T-helper 9 cell (primary cell): ENCODE measurements at places on chromosomes 12 and 14.

- no peak for DNase-seq
Measured at GRCh38 chr12:2259369-2259768, 206.6 kb downstream of the CACNA1C start.

DNA sequence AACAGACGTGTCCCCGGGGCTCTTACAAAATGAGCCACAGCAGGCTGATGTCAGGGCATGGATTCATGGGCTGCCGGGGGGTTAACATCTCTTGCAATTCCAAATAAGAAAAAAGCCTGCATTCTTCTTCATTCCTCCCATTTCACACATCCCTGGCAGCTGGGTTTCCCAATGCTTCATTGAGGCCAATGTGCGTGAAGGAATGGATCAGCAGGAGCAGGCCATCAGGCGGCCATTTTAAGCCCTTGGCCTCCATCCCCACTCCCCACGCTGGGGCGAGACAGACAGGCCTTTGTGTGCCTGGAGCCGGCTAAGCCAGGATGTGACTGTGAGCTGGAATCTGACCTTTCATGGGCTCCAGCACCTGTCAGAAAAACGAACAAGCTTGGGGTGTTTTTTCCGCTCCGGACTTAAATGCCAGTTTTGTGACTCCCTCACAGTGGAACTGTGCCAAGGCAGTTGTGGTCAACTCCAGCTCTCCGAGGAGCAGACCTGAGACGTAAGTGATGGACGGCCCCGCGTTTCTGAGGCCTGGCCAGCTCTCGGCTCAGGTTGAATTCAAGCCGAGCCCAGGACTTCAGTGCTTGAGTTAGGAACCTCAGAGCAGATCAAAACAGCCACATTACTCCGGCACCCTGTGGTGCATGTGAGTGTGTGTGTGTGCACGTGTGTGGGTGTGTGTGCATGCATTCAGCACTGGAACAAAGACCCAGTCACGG lies 133.1 kb downstream of the TMEM30B start:
- no peak for DNase-seq

DNA sequence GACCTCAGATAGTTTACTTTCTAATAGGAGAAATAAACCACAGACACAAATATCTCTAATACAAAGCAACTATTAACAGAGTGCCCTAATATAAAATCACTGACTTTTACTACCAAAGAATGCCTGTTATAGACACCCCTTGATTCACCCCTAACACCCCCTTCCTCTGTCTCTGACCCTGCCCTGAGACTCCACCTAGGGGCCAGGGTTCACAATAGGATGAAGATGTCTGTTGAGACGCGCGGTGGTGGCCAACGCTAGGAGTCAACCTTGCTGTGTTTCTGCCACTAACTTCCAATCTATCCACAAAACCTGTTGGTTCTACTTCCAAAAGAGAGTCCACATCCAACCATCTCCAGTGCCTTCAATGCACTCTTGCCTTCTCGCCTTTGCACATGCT lies 10.9 kb upstream of the TC2N start:
- DNase-seq, result no peak

GRCh38 chr12:105369014-105369413 lies 38.5 kb downstream of the C12orf75 start:
- DNase-seq, result no peak

DNA sequence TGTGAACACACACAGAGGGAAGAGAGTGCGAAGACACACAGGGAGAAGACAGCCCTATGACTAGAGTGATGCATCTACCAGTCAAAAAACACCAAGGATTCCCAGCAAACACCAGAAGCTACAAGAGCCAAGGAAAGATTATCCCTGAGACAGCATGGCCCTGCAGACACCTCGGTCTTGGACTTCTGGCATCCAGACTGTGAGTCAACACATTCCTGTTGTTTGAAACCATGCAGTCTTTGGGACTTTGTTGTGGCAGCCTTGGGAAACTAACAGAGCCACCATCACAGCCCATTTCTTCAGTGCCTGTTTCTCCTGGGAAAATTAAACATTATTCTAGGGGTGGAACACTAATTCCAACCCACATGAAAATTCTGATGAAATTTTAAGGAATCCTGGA lies 220.6 kb downstream of the GXYLT1 start:
- no peak for DNase-seq

DNA sequence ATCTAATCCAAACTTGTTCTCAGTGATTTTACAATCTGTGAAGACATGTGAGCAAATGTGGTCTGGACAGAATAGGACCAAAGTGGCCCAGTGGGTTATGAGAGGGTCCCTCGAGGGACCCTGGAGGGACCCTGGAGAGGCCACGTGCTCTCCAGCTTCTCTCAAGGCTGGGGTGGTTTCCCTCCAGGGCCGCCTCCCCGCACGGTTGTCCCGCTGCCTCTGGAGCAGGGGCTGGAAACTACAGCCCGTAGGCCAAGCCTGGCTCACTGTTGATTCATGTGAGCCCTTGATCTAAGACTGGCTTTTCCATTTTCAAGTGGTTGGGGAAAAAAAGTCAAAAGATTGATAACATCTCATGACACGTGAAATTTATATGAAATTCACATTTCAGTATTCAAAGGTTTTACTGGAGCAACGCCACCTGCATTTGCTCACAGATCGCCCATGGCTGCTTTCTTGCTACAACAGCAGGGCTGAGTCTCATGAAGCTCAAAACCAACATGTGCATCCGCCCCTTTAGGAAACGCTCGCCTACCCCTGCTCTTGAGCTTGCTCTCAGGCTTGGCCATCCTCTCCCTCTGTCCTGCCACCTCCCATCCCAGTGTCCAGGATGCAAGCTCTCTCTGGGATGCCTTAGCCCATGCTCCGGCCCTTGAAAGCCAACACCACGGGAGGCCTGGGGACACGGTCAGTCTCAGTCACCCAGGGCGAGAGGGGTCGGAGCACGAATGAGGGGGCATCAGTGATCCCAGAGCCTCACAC lies 12.1 kb upstream of the LRTM2 start:
- no peak for DNase-seq

DNA sequence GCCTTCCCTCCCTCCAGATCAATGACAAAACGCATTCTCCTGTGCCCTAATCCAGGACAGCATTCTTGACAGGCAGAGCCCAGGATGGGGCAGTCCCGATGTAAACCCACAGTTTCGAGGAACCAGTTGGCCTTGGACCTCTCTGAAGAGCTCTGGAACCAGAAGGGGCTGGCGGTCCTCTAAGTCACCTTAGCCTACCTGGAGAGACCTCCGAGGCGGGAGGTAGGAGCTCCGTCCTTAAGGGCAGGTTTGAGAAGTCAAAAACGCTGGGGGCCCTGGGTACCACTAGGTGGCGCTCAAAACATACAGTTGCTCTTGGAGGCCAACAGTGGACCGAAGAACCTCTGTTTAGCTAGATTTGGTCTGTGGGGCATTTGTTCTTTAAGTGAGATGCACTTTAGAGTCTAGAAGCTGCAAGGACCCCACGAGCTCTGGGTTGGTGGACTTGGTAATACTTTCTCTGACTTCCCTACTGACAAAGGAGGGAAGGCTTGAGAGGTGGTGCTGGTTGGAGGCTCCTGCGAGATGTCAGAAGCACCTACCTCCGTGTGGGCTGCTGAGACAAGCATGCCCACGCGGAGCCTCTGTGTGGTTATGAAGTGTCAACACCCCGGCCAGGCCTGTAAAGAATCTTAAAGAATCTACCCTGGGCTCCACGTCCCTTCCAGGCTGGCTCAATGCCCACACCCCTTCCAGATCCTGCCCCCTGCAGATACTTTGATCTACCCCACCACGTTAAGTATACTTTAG lies 74.8 kb upstream of the CHST11 start:
- peak; percentile 74 for DNase-seq

GRCh38 chr12:46164186-46164761 lies 104.6 kb downstream of the SLC38A1 start:
- no peak for DNase-seq
